ENCODE measurements at places on chromosomes 5 and 9.

DNA sequence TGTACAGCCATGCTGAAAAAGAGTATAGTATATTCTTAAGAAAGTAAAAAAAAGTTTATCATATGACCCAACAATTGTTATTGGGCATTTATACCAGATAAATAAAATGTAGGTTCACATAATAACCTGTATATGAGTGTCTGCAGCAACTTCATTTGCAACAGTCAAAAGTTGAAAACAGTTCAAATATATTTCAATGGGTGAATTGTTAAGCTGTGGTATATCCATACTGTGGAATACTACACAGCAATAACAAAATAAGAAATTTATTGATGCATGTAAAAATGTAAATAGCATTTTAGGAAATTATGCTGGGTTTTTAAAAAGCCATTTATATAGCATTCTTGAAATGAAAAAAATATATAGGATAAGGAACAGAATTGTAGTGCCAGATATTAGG, 1420.1 kb upstream of the ACO1 start:
- no peak for DNase-seq

GRCh38 chr9:23823986-23824829, 1.8 kb downstream of the ELAVL2 start:
- no peak for DNase-seq

GRCh38 chr5:72106817-72107130, 501 bp upstream of the MAP1B start:
- no peak for DNase-seq

DNA sequence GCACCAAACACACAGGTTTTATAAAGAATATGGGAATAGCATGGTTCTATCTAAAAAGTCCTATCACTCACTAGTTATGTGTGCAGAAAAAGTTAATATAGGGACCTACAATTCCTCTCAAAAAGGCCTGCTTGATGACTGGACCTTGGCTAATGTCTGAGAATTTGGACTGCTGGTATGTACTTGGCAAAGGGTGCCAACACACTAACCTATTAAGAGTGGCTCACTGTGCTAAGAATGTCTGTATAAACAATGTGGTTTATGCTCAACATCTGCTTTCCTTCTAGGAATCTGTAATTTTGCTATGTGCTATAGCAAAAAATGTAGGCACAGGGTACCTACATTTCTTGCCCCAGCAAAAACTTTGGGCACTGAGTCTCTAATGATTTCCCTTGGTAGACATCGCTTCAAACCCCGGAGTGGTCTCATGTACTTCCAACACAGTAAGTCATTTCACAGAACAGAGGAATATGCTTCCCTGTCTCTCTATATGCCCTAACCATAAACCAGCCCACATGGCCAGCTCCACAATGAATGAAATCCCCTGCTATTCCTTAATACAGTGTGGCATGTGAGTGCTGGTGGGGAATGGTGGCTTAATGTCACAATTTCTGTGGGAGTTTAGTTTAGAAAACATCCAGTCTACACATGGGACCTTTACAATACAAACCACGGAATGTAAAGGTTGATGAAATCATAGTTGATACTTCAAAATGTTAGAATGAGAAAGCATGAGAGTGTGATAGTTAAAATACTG, 101.7 kb downstream of the UBAP2 start:
- no peak for DNase-seq

- DNase-seq, result no peak
Measured at GRCh38 chr5:172172912-172173563, 15.0 kb downstream of the STK10 start.

- DNase-seq, result no peak
Measured at GRCh38 chr5:178831049-178831448, 28.7 kb upstream of the ZNF354B start.

- no peak for DNase-seq
Measured at GRCh38 chr5:121251954-121252353, 599.7 kb upstream of the FTMT start.

DNA sequence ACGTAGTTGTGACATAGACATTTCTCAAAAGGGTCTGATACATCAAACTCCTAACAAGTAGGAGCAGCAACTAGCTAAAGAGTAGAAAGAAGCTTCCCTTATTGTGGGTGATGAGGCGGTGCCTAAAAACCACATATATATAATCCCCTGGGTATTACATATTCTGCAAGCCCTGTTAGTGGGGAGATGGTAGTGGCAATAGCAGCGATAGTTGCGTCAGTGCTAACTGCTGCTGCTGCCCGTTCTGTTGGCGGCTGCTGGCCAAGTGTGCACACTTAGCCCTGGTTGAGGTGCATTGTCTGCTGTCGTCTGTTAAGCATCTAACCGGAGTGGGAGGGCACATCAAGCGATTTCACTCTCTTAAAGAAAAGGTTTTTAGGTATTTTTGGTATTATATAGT, 35.8 kb downstream of the VLDLR start:
- DNase-seq, result no peak

DNA sequence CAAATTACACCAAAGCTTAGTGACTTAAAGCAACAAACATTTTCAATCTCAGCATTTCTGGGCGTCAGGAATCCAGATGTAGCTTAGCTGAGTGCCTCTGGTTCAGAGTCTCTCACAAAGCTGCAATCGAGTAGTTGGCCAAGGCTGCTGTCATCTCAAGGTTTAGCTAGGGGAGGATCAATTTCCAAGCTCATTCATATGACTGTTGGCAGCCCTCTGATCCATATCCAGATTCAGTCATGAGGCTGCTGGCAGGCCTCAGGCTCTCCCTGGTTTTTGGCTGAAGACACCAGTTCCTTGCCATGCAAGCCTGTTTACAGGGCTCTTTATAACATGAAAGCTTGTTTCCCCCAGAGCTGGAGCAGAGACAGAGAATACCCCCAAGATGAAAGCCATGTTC, 419.5 kb upstream of the TLE4 start:
- no peak for DNase-seq

DNA sequence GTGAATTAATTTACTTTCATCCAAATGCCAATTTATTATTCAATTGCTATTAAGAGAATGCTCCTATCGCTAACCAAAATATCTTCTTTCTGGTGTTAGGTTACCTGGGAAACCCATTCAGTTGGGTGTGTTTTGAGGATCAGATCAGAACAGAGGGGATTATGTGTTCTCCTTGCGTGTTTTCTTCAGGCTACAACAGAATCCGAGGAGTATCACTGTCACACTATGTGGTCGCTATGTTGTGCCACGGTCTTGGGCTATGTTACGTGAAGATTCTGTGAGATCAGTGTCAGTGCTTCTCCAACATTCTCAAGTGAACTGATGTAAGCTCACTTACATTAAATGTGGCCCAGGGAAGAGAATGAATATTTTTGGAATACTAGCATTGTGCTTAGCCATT, 39.0 kb downstream of the ADCY2 start:
- no peak for DNase-seq

DNA sequence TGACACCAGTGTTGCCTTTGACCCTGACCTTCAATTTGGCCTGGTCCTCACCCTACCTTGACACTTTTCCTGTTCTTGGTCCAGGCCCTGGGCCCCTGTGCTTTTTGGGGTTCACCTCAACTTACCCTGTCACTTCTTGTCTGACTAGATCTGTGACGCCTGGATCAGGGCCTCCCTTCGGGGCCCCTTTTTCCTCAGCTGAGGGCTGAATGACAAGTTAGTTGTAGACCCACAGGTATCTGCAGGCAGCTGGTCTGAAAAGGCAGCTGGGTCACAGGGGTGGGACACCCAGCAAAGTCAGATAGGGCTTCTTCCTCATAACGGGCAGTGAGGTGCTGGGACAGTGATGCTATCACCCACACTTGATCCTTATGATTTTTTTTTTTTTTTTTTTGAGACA, 10.0 kb upstream of the MYORG start:
- DNase-seq, result no peak

DNA sequence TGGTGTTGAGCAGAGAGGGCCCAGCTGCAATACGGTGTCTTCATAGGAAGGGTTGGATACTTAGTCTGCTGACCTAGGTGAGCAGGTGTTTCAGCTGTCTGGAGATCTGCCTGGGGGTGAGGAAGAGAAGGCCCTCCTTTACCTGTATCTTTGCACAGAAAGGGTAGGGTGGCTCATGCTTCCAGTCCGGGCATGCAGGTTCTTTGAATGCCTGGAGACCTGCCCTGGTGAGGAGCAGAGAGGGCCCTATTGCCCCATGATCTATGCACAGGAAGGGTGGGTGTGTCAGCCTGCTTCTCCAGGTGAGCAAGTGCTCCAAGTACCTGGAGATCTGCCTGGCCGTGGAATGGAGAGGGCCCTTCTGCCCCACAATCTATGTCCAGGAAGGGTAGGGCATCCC, 63.0 kb downstream of the FER start:
- no peak for DNase-seq

GRCh38 chr9:124251605-124252378, 6.0 kb upstream of the NEK6 start:
- DNase-seq, result no peak

DNA sequence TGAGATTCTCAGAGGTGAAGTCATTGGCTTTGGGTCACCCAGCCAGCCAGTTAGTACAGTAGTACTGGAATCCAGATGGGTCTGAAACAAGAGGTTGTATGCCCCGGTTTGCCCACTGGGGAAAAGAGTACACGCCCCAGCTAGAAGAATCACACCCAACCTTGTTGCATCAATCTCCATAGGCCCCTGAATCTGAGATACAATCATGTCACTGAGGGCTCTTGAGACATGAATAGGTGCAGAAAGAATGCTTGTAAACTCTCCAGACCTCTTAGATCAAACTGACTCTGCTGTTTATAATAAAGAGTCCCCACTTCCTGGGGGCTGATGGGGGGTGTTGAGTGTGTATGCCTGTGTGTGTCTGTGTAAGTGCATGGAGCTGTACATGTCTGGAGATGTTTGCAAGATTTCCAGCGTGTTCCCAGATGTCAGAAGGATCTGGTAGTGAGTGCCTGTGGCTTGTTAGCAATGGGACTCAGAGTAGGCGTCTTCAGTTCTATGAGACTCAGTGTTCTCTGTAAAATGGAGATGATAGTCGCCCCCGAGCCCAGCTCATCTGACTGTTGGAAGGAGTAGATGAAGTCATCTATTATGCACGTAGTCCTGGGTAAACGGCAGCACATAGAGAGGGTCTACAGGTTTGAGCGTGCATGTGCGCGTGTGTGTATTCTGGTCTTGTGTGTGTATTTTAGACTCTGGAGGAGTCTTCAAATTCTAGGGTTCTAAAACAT, 48.2 kb downstream of the COL27A1 start:
- no peak for DNase-seq

DNA sequence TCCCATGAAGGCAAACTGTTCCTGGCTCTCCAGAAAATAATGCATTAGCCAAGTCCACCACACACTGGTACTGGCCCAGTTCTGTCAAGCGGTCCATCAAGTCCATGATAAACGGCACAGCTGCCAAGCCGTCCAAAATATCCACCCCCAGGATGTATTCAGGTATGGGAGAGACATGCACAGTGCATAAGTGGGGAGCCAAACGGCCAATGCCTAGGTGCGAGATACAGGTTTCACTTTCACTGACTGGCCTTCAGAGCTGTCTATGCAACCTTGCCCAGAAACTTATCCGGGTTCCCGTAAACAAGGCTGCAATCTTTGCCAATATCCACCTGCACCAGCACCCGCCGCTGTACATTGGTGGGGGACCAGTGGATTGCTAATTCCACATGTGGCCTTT, 795.8 kb downstream of the EFNA5 start:
- DNase-seq, result no peak

- DNase-seq, result no peak
Measured at GRCh38 chr5:132266031-132266835, 8.7 kb downstream of the PDLIM4 start.

DNA sequence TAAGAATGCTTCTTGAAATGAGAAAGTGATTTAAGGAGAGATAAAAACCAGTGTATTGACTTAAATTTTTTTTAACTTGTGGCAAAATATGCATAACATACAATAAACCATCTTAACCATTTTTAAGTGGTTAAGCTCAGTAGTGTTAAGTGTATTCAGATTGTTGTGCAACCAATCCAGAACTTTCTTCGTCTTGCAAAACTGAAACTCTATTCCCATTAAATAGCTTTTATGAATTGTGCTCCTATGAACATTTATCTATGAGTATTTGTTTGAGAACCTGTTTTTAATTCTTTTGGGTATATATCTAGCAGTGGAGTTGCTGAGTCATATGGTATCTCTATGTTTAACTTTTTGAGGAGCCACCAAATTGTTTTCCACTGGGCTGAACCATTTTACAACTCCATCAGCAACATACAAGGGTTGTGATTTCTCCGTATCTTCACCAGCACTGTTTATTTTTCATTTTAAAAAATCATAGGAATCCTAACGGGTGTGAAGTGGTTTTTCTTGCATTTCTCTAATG, 76.6 kb upstream of the ACTBL2 start:
- DNase-seq, result no peak

GRCh38 chr5:1199649-1200494, 1.5 kb upstream of the SLC6A19 start:
- DNase-seq, result no peak

Measured in NCI-H2171 (cell line).